ENCODE measurements at places on chromosomes 11 and 22.

DNA sequence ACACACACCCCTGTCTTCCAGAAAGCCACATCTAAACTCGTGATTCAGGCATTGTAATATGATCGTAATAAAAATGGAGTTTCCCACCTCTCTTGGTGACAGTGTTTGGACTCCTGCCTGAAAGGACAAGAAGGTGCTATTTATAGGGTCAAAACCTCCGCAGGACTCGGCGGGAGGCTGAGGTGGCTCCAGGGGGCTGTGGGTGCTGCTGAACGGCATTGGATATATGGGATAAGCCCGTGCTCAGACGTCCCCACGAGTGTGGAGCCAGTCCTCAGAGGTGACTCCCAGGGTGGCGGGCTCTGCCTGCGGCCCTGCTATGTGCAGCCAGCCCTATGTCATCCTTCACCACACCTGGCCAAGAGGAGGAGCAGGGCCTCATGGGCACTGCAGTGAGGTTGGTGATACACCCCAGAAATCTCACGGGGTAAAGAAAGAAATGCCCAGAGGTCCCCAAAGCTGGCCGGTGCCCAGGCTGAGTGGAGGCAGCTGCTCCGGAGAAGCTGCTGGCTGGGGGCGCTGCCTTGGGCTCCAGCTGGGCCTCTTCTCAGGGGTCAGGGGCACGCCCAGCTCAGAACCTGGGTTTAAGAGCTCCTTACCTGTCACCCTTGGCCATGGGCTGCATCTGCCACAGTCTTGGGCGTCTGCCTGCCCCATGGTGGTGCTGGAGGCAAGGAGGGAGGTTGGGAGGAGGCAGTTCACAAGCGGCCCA lies 5.1 kb upstream of the OSBPL5 start:
- DNase-seq = no peak

GRCh38 chr22:37206118-37206840 lies 6.0 kb downstream of the SSTR3 start:
- DNase-seq = no peak

- DNase-seq = no peak
Measured at GRCh38 chr22:22865311-22866072, 22.1 kb upstream of the IGLL5 start.

DNA sequence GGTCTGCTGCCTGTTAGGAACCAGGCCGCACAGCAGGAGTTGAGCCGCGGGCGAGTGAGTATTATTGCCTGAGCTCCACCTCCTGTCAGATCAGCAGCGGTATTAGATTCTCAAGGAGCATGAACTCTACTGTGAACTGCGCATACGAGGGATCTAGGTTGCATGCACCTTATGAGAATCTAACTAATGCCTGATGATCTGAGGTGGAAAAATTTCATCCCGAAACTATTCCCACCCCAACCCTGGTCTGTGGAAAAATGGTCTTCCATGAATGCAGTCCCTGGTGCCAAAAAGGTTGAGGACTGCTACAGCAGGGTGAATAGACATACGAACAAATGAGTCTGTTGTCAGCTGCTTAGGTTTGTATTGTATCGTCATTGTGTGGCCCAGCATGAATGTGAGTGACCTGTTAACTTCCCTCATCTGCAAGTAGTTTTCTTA lies 29.8 kb downstream of the RNF141 start:
- DNase-seq = no peak

DNA sequence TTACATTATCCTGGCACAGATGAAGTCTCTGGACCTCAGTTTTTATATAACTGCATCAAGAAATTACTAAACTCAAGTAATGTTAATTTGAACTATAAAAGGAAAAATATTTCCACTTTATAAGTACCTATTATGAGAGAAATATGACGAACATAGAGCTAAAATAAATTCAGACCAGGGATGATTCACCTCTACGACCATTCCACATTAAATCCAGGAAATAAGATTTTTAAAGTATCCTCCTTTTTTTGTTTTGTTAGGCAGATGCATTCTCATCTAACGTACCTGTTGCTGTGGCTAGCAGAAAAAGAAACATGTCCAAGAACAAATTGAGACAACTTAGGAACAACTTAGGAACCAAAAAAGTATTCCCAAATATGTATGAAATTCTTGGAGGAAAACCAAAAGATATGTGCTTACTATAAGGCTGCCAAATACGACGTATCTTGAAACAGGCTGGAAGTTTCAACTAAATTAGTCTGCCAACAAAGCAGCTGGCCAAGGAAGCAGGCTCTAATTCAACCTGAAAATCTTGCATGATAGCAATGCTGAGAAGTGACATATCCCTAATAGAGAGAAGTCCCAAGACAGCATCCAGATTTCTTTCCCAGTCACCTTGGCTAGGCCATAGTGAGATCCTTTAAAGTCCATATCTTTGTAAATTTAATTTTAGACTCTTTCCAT lies 15.7 kb downstream of the SPTY2D1 start:
- no peak for DNase-seq

All from GM12878 (cell line).